Sciatic nerve (tissue), 2 donors: ENCODE measurements at places on chromosomes 13 and 19.

- no peak for DNase-seq
Observed at GRCh38 chr19:49597703-49597974, 6.7 kb downstream of the PRR12 start.

DNA sequence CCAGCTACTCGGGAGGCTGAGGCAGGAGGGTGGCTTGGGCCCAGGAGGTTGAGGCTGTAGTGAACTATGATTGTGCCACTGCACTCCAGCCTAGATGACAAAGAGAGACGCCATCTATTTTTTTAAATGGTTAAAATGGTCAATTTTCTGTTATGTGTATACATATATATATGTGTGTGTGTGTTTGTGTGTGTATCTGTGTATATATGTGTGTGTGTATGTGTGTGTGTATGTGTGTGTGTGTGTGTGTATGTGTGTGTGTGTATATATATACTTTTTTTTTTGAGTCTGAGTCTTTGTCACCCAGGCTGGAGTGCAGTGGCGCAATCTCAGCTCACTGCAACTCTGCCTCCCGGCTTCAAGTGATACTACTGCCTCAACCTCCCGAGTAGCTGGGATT is 42.9 kb upstream of the KLF2 start:
- no peak for DNase-seq

DNA sequence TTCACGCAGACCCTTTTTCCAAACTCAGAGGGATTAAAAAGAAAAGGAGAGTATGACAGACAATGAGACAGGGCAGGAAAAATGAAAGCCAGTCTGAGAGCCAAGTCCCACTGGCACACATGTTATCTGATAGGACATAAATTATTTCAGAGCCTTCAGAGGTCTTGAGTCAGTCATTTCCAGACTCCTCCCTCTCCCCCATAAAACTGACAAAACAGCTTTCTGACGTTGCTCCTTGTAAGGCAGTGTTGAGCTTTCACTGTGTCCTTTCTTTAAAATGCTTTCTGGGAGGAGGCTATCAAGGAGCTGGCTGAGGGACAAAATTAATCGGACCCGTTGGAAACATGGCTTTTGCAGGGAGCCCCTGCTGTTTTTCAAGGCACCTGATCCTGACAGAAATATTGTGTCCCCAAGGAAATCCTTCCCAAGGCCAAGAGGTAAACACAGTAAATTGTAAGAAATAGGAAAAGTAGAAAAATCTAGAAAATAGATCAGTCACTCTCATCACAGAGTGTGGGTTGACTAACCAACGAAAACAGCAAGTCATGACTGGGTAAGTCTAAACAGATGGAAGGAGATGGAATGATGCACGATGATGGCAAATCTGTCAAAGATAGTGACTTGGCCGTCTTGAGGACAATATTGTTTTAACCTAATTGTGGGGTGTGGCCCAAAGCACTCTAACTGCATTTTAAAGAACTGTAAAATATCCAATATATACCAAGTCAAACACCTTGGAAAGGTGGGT is 89.7 kb downstream of the DCT start:
- no peak for DNase-seq

DNA sequence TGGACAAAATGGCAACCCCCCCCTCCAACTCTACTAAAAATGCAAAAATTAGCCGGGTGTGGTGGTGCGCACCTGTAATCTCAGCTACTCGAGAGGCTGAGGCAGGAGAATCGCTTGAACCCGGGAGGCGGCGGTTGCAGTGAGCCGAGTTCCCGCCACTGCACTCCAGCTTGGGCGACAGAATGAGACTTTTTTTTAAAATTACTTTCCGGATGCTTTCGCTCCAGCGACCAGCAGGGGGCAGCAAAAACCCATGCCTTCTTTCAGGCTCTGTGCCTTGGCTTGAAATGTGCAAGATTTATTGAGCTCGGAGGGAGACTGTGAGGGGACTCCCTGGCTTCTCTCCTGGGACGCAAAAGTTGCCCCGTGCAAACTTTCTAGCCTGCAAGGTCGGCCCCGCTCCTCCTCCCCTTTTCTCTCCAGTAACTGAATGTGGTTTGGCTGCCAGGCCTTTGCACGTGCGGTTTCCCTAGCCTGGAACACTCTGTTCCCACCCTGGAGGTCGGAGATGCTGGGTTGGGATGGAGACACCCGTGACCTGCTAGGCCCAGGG is 61.4 kb upstream of the NFIC start:
- DNase-seq: peak; percentile 89

GRCh38 chr19:30570194-30570593 is 198.0 kb downstream of the ZNF536 start:
- DNase-seq: no peak

DNA sequence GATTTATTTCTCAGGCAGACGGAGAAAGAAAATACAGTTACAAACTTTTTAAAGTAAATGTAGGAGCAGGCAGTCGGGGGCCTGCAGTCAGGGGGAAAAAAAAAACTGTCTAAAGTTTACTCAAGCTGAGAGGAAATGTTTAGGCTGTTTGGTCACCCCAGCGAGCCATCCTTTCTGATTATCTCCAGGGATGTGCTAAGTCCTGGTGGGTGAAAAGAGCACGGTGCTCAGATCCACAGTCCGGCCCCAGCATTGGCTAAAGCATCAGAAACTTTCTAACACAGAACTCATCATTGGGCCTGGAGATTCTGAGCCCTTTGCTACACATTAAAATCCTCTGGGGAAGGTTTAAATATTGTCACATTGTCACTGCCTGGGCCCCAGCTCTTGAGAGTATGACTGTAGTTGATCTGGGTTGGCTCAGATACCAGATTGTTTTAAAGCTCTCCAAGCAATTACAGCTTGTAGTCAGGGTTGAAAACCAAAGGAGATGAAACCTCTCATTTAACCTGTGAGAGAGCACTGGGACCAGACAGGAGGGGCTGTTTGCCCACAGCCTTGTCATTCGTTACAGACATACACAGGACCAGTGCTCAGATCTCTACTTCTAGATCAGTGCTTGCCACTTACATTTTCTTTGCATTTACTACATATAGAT is 131.1 kb upstream of the HTR2A start:
- no peak for DNase-seq

- no peak for DNase-seq
Observed at GRCh38 chr13:79108914-79109643, 297.0 kb downstream of the RBM26 start.

DNA sequence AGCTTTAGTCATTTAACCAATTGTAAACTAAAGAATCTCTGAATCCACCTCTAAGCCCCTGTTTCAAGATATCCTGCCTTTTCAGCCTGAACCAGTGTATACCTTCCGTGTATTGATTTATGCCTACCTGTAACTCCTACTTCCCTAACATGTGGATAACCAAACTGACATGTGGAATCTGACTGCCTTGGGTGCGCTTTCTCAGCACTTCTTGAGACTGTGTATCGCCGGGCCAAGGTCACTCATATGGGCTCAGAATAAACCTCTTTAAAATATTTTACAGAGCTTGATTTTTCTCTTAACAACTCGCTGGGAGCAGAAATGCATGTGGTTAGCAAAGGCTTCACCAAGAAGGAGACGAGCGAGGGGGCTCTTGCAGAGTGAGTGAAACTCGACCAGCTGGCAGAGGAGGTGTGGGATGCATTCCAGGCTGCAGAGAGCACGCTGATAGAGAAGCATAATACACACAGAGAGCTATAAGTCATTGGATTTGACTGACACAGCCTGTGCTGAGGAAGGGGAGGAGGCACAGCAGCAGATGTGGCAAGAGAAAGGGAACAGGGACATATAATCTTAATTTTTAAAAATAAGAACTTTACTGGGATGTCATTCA is 268.2 kb upstream of the MAB21L1 start:
- DNase-seq: no peak
